Retinal pigment epithelial cell (primary cell): ENCODE measurements at places on chromosomes 1 and 21.
A peak's percentile ranks its signal among the peaks of the same experiment; 100 is the strongest.

DNA sequence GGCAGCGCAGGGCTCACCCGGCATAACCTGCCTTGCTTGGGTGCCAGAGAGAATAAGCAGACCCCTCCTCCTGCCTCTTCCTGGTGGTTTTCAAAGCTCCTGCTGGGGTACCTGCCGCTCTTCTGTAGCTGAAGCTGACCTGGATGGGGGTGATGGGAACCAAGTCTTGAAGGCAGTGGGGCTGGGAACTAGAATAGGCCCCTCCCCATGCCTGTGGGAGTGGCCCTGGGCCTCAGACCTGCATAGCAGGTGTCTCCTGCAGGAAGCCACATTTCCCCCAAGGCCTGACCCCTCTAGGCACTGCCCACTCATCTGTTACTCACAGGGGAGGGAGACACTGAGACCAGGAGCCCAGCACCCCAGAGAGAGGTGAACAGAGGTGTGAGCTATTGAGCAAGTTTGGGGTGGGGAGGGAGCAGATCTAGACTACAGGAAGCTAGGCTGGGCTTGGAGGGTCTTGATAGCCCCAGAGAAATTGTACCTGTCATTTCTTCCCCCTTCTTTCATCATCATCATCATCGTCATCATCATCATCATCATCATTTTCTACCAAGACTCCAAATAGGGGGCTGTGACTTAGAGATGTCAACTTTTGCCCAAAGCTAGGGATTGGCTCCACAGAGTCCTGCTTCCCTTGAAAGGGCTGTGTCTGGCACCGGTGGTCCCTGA, 10.1 kb downstream of the PADI1 start:
- DNase-seq, result no peak

GRCh38 chr1:22132517-22133235, 10.2 kb downstream of the WNT4 start:
- peak; percentile 67 for DNase-seq

- DNase-seq, result no peak
Measured at GRCh38 chr1:165575468-165576099, 31.8 kb downstream of the LRRC52 start.

DNA sequence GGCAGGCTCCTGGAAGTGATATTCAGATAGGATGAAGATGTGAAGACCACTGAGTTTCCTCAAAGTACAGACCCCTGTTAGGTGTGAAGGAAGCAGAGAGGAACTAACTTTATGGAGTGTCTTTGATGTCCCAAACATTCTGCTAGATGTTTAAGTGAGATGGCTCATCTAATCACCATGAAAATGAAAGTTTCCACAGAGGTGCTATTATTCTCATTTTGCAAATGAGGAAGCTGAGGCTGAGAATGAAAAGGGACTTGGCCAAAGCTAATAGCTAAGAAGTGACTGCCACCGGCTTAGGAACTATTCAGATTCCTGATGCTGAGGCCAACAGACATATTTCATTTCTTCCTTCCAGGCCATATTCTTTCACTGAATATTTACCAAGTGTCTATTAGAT, 45.9 kb upstream of the WLS start:
- no peak for DNase-seq

- no peak for DNase-seq
Measured at GRCh38 chr1:56824938-56825337, 5.7 kb upstream of the FYB2 start.

GRCh38 chr21:36587388-36587787, 107.5 kb upstream of the CLDN14 start:
- no peak for DNase-seq

DNA sequence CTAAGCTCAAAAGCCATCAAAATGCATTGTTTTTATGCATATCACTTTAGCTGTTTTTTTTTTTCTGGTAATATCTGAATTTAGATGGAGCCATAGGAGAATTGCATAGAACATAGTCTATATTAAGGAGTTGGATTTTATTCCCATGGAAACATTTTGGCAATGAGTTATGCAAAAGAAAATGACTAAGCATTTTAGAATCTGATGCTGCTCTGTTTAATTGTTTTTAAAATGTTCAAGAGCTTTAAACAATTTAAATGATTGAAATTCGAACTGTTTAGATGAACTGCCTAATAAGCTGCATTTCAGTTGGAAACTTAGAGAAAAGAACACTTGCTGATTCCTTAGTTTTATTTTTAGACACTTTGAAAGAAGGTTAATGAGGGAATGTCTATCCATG, 1531.5 kb upstream of the B3GALT2 start:
- DNase-seq, result peak; percentile 23

GRCh38 chr1:157504646-157505045, 47.7 kb downstream of the FCRL5 start:
- DNase-seq, result no peak

DNA sequence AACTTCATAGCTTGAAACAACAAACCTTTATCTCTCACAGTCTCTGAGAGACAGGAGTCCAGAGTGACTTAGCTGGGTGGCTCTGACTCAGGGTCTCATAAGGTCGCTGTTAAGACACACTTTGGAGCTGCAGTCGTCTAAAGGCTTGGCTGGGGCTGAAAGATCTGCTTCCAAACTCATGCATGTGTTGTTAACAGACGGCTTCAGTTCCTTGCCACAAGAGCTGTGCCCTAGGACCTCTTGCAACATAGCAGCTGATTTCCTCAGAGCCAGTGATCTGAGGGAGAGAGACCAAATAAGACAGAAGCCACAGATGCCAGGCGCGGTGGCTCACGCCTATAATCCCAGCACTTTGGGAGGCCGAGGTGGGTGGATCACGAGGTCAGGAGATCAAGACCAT, 176.8 kb downstream of the DISC1 start:
- no peak for DNase-seq

DNA sequence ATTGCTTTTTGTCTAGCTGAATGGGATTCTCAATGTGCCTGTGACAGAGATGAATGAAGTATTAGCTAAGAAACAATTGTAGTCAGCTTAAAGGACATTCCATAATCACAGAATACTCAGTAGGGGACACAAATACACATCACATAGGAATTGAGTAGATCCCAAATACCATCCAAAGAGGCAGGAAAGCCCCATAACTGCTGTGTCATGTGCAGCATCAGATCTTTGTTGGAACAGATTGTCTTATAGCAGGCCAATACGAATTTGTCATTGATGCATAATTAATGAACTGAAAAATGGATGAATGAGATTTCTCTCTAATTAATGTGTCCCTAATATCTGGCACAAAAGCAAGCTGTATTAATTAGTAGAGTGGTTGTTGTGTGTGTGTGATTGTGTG, 82.3 kb upstream of the S1PR1 start:
- no peak for DNase-seq

GRCh38 chr1:19481826-19482398, 3.4 kb downstream of the CAPZB start:
- no peak for DNase-seq

- no peak for DNase-seq
Measured at GRCh38 chr1:224430511-224431113, 4.0 kb downstream of the WDR26 start.

- no peak for DNase-seq
Measured at GRCh38 chr1:82697965-82698364, 897.2 kb downstream of the ADGRL2 start.
